ENCODE measurements at places on chromosomes 7 and 10.

DNA sequence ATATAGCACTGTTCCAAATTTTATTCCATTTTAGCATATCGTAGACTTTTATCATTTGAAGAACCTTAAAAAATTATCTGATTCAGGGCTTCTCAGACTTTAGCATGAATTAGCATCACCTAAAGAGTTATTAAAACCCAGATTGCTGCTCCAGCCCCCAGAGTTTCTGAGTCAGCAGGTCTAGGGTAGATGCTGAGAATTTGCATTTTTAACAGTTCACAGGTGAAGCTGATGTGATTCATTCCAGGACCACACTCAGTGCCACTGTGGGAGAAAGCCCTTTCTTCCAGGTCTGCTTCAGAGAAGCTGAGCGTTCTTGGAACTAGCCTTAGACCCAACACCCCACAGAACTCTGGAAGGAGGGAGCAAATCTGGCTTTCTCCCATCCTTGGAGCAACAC lies 174.1 kb upstream of the YAE1 start:
- DNase-seq, result no peak

DNA sequence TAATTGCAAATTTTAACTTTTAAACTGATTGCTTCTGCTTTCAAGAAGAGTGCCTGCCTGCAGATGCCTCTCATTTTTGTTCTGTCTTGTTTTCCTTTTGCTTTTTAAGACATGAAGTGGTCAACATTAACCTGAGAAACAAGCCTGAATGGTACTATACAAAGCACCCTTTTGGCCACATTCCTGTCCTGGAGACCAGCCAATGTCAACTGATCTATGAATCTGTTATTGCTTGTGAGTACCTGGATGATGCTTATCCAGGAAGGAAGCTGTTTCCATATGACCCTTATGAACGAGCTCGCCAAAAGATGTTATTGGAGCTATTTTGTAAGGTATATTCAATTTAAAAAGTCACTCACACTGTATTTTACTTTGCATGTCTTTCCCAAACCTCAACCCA lies 8.8 kb downstream of the GSTO2 start:
- no peak for DNase-seq

DNA sequence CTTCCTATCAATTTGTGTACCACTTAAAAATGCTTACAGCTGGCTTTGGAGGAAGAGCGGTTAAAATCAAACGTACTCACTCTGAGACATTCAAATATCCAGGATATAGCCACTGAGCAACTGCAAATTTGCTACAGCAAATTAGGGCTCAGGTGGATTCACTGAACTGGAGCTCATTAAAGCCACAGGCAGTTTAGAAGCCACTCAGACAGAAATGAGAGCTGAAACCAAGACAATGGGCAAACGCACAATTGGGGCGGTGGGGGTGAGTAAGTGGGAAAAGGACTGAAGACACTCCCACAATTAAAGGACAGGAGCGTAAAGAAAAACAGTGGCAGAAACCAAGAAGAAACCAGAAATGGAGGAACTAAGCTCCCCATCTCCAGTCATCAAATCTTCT lies 20.5 kb downstream of the MPP7 start:
- DNase-seq, result no peak

DNA sequence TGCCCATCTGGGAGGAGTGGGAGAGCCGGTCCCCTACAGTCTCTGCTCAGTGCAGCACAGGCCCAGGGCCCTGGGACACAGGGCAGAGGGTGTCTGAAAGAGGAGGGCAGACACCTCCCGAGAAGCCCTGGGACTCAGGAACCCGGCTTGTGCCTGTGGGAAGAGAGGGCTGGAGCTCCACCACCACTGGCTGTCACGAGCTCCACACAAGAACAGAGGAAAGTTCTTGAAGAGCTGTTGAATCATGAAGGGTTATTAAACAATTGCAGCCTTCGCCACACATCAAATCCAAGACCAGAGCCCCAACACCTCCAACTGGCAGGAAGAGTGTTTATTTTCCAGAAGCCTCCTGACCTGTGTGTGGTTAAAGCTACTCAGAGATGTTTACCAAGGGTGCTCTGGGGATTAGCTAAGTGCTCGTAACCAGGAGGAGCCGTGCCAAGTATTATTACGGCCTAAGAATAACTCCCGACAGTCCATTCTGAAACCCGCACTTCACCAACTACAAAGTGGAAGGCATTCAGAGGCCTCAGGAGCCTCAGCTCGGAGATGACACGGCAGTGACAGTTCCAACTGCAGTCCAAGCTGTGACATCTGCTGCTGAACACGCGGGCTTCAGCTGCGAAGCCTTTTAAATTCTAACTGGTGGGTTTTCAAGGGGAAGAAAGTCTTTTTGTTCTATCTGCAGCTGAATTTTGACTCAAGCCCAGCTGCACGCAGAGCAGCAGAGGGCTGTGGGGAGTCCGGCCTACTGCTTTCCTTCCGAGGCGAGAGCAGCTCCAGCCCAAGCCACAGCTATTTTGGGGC lies 75.1 kb downstream of the MAD1L1 start:
- DNase-seq, result no peak

- no peak for DNase-seq
Measured at GRCh38 chr7:88218429-88218745, 1.5 kb downstream of the SRI start.

DNA sequence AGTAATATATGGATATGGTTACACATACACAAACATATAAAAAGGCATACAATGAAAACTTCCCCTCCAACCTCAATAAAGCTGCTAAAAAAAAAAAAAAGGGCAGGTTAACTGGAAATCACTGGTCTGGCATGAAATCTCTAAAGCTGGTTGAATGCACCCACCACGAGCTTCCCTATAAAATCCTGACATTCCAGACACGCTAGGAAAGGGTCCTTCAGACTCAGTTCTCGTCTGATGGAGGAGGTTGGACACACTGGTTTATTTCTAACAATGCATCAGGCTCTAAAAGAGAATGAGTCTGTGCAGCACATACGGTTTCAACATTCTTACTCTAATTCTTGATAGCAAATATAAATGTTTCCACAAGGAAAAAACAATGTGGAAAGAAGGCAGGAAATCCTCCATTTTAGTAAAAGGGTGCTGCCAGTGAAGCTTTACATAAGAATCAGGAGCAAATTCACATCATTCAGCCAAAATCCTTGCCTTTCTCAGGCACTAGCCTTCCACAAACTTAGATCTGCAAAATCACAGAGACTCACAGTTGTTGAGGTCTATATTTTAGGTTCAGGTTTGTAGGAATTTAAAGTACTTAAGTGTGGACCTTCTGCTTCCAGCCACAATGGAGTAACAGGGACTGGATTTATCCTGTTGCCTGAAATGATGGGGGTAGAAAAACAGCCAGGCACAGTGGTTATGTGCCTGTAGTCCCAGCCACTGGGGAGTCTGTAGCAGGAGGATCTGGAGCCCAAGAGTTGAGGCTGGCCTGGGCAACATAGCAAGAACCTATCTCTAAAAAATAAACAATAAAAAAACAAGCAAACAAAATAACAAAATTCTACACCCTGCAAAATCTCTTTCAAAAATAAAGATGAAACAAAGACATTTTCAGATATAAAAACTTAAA lies 73.5 kb downstream of the CYTH3 start:
- DNase-seq, result no peak

GRCh38 chr7:116689790-116690259 lies 17.8 kb downstream of the MET start:
- DNase-seq, result no peak

- DNase-seq, result no peak
Measured at GRCh38 chr10:68315582-68315981, 16.3 kb upstream of the HNRNPH3 start.

DNA sequence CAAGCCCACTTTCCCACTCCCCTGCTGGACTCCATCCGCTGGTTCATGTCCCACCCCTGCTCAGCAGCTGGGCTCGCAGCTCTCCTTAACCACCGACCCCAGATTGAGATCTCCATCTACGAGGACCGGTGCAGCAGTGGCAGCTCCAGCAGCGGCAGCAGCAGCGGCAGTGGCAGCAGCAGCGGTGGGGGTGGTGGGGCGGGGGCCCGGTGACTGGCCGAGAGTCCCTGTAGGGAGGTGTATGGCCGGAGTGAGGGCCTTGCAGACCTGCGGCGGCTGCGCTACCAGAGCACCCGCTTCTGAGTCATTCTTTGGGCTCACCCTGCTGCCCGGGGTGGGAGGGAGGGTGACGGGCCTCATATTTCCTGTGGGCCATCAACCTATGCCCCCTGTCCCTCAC lies 15.8 kb downstream of the GOLGA7B start:
- no peak for DNase-seq

DNA sequence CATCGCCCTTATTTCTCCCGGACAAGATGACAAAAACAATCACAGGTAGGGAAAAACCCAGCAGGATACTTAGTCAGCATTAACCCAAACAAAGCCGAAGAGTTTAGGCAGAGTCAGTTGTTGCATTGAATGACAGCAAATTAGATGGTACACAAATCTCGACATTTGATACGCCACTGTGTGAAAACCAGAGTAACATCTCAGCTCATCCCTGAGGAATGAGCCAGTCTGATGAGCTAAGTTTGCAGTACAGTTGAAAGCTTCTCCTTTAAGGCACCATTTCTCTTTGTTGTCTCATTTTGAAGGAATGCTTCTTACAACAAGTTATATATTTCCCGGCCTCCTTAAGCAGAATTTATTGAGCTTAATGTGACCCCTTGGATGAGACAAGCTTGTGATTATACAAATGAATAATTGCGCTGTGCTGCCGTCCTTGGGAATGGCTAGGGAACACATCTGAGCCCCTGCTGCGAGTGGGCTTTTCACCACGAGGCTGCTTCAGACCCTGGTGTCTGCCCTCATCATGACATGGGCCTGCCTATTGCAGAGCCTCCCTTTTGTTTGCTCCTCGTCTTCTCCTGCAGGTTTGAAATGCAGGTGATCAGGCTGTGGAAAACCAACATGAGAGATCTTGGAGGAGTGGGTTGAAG lies 137.3 kb downstream of the CELF2 start:
- DNase-seq, result no peak

- DNase-seq, result no peak
Measured at GRCh38 chr7:25775999-25776743, 375.8 kb upstream of the NFE2L3 start.

GRCh38 chr10:130110246-130111112 lies at the start of gene C10orf143:
TSS of gene C10orf143 (minus strand) at chr10:130110830. CDS start at chr10:130110772, 58 bp downstream.
- DNase-seq, result peak; percentile 97

- DNase-seq, result no peak
Measured at GRCh38 chr7:80916770-80917741, 1.8 kb downstream of the SEMA3C start.

- DNase-seq, result no peak
Measured at GRCh38 chr10:21889477-21890275, 113.9 kb downstream of the DNAJC1 start.

DNA sequence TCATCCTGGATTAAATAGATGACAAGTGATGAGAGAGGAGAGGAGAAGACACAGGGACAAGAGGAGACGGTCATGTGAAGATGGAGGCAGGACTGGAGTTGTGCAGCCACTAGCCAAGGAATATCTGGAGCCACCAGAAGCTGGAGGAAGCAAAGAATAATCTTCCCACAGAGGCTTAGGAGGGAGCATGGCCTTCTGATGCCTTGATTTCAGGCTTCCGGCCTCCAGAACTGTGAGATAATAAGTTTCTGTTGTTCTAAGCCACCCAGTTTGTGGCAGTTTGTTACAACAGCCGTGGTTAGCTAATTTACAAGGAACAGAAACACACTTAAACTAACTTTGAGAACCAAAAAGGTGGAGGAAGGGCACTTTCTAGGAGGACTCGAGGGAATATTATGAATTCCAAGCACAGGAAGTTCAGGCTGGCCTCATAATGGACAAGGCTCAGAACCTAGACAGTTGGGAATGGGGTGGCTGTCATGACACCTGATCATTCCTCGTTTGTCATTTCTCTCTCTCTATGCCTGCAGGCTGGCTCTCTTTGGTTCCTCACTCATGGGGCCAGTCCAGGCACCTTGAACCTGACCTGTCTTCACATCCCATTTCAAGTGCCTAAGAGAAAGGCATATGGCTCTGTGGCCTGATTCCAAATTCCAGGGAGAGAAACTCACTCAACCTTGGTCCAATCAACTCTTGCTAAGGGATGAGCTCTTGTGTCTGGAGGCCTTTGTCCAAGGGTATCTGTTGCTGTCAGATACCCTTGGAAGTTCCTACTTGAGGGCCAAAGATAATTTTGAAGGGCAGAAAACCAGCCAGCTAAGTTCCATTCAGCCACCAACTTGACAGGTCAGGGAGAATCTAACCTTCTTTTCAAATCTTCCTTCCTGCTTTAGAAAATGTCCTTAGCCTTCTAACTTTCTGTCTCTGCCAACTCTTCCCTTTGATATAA lies 33.5 kb upstream of the PDZD8 start:
- no peak for DNase-seq
